ENCODE measurements at places on chromosomes 3 and 15.

GRCh38 chr3:58079773-58080172, 71.6 kb downstream of the FLNB start:
- DNase-seq, result no peak

GRCh38 chr3:51686512-51687215, 15.6 kb downstream of the TEX264 start:
- DNase-seq, result peak; percentile 94

DNA sequence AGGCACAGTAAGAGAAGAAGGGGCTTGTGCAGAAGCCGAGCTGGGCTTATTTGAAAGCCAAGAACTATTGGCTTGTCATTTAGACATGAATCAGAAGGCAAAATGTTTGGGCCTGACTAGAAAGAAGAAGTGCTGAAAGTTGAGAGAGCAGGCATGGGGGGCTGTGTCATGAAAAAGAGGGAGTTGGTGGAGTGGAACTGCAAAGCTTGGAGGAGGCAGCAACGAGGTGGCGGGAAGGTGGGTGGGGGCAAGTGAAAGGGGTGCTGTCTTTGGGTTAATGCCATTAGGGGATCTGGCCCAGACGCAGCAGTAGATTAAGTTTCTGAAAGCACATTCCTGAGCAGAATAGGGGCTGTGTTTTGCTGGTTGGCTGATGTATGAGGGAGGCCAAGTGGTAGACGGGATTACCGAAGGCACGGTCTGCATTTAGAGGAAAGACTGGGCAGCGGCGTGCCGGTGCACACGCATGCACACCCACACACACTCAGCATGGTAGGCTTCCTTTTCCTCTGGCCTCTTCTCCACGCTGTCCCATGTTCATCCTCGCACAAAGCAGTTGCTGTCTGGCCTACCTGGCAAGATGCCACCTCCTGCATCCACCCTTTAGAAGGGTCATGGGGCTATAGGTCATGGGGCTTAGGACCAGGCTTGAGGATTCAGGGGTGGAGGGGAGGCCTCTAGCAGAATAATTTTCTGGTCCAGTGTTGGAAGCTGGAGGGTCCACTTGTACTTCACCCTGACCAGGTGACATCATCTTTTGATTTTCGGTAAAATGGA, 43.0 kb downstream of the BOC start:
- DNase-seq, result no peak

- DNase-seq, result peak; percentile 23
Observed at GRCh38 chr3:129934234-129935123, 40.0 kb upstream of the TRH start.

- DNase-seq, result no peak
Observed at GRCh38 chr3:43793648-43794372, 103.1 kb downstream of the ABHD5 start.

DNA sequence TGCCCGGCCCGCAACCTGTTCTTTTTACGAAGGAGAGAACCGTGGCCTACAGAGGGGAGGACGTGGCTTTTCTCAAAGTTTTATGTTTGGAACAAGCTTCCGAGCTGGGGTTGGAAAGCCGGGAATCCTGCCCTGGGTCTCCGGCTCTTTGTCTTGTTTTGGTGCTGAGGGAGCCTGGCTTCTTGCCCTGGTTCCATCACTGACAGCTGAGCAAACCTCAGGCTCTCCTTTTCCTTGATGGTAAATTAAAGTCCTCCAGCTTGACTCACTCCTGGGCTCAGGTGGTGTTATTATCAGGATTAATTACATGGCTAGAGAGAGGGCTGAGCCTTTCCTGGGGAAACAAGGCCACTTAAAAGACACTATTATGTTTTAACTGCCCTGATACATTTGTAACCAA, 289.5 kb upstream of the RGMA start:
- DNase-seq, result no peak

GRCh38 chr3:112647122-112647521, 6.2 kb upstream of the CCDC80 start:
- DNase-seq, result no peak

DNA sequence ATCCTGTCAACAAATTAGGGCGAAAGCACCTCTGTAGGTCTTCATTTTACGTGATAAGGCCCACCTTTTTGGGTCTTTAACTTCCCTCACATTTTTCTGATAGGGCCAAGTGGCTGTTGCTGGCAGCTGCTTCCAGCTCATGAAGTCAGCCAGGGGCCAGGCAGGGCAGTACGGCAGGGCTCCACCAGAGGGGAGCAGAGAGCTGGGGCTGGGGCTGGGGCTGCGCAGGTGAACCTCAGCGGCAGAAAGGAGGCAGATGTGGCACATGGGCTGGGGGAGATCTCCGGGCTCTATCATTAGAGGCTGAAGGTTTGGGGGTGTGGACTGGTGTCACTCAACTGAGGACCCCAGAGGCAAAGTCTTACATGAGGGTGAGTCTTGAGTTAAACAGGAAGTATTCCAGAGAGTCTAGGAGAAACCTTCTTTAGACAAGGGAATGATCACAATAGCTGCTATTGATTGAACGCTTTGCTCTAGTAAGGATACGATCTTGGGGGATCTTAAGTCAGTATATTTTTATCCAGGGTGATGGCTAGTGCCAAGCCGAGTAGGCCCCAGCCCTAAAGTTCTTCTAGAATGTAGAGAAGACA, 62.8 kb upstream of the MEX3B start:
- DNase-seq, result peak; percentile 72

- DNase-seq, result no peak
Observed at GRCh38 chr15:84649706-84650105, 4.4 kb downstream of the WDR73 start.

DNA sequence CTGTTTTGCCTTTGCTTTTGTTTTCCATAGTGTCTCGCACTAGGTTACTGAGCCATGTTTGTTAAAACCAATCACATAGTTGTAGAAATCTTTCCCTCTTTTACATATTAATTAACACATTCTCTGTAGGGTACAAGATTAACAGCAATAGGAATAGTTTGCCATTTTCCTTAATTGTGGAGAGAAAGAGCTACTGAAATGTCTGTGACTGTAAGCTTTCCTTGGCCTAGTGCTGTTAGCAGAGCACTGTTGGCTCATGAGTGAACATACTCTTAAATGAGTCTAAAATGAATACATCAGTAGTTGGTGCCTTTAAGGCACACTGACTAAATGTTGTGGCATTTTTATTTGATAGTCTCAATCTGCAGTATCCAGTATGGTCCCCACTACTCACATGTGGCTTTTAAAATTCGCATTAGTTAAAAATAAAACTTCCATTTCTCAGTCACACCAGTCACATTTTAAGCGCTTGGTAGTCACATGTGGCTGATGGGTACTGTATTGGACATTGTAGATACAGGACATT, 28.2 kb downstream of the CHD2 start:
- DNase-seq, result no peak

DNA sequence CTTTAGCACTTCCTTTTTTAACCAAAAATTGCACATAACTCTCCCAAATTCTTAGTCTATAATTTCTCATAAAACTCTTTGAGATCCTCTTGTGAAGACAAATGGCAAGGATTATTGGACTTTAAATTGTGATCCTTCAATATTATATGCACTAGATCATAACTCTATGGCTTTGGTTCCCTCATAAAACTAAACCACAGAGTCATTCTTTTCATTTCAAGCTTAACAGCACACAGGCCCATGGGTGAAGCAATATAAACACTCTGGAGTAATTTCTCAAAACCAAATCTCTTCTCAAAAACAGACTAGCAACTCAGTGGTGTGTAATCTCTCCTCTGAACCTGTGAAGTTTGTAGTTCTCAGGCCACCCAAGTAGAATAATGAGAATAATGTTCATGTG, 171.0 kb upstream of the NECTIN3 start:
- no peak for DNase-seq

DNA sequence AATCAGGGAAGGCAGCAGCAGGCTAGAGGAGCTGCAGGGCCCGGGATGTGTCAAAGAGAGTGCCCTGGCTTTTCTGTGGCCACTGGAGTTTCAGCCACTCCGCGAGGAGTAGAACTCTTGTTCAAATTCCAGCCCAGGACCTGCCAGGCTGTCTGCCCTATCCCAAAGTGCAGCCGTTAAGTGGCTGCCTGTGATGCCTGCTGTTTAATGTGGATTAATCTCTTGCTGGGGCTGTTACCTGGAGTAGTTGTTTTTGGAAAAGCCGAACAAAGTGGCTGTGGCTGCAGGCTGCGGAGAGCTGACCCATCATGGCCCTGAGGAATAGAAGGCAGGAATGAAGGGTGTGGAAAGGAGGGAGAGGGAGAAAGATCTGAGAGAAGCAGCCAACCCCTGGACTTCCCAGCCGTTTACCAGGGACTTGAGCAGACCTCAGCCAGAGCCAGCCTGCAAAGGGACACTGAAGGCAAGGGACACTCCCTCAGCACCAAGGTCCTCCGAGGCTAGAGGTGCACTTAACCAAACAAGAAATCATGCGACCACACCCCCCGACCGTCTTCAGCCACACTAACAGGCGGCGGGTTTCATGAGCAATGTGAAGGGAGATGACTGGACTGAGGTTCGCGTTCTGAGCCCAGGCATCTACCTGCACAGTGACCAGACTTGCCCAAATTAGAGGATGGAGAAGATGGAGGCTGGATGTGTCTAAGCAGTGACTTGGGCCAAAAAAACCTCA, 4.7 kb downstream of the CDAN1 start:
- no peak for DNase-seq

DNA sequence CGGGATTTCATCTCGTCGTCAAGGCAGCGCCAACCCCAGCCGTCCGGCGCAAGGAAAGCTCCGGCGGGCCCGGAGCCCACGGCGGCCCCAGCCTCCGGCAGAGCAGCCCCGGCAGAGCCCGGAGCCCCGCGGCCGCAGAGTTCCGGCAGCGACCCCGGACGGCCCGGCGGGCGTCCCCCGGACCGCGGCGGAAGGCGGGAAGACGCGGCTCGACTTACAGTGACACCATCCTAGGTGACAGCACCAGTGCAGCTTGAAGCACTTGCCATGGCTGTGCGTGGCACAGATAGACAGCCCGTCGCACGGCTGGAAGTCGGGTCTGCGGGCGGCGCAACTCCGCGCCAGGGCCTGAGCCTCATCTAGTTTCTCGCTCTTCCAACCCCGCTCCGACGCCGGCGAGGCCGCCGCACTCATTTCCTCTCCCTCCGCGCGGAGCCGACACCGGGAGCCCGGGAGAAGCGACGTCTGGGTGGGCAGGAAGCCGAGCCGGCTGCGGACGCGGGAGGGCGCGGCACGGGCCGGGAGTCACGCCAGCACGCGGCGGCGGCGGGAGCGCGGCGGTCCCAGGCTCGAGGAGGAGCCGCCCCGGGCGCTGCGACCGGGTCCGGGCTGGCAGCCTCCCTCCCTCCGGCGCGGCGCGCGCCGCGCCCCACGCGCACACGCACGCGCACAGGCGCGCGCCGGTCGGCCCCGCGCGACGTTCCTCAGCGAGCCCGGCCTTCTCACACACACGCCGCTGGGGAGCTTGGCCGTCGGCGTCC, at the start of gene C3orf70:
TSS of gene C3orf70 (minus strand) at position 651 of the 761 bp plus-strand sequence. CDS start at position 414, 237 bp downstream.
- peak; percentile 13 for DNase-seq

- DNase-seq, result no peak
Observed at GRCh38 chr3:49799761-49800160, at the start of gene CDHR4. TSS of gene CDHR4 (minus strand) at chr3:49799873. CDS start at chr3:49799812, 61 bp downstream.

- no peak for DNase-seq
Observed at GRCh38 chr3:76479161-76479650, 560.7 kb upstream of the ROBO2 start.

DNA sequence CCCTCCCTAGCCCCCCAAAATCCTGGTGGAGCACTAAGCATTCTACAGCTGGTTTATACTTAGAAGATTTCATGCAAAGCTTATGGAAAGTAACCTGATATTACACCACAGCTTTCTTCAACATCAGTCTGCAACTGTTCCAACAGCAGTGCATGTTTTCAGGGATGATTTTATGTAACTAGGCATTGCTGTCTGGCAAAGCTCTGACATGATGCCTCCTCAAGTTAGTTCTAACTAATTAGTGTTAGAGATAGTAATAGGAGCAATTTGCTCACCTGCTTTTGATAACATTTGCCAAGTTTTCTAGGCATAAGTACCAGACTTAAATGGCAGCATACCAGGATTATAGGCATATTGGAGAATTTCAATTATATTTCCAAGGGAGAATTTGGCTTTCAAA, 330.3 kb upstream of the SGO1 start:
- DNase-seq, result no peak

- no peak for DNase-seq
Observed at GRCh38 chr3:122559906-122560305, 4.2 kb downstream of the PARP9 start.

GRCh38 chr3:131701153-131701770, 198.5 kb upstream of the MRPL3 start:
- DNase-seq, result peak; percentile 8

DNA sequence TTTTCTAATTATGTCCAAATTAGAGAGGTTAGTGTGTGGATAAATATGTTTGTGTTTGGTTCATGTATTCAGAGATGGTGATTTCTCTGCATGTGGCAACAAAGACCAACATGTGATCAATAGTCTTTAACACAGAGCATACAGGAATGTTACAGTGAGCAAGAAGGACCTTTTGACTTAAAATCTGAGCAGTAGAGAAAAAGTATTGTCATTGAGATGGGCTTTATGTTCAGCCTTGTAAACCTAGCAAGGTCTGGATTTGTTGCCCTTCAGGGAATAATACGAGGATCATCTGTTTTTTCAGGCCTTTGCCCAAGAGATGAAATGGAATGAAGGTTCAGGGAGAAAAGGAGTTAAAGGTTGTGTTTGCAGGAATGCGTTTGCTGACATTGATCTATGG, 161.8 kb upstream of the NECTIN3 start:
- no peak for DNase-seq

GRCh38 chr3:185129083-185129482, 23.8 kb downstream of the C3orf70 start:
- no peak for DNase-seq

- DNase-seq, result no peak
Observed at GRCh38 chr3:160671995-160672394, 5.0 kb upstream of the ARL14 start.

DNA sequence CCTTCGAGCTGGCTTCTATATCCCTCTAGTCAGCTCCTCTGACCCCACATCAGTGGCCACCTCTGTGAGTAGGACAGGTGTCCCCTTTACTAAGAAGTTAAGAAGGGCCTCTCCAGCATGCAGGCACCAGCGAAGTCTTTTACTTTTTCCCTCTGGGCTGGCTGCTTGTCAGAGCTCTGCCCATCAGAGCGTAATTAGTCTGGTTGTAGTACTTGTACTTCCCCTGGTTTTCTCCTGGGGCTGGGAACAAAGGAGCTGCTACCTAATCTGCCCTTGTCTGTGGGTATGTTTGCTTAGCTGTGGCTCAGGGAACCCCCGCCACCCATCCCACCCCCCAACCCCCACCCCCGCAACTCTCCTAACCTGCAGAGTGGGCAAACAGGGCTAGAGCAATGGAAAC, 27.4 kb upstream of the ALPK3 start:
- DNase-seq, result no peak

- no peak for DNase-seq
Observed at GRCh38 chr3:155646128-155646527, 98.7 kb downstream of the PLCH1 start.

GRCh38 chr3:189304465-189305351, 132.9 kb downstream of the TPRG1 start:
- peak; percentile 58 for DNase-seq
